ENCODE measurements at places on chromosomes 1 and 21. TPM values are rescaled to one million over a fixed set of nuclear protein-coding genes. Genes with fewer than 3 reads are reported as not detected.

PLA2G2D gene
- not detected for total RNA-seq

LCE2C gene
- not detected for total RNA-seq

OR2L13 gene
- not detected for total RNA-seq

GRCh38 chr1:84442256-84442655, 36.8 kb upstream of the RPF1 start:
- no peak for DNase-seq

DNA sequence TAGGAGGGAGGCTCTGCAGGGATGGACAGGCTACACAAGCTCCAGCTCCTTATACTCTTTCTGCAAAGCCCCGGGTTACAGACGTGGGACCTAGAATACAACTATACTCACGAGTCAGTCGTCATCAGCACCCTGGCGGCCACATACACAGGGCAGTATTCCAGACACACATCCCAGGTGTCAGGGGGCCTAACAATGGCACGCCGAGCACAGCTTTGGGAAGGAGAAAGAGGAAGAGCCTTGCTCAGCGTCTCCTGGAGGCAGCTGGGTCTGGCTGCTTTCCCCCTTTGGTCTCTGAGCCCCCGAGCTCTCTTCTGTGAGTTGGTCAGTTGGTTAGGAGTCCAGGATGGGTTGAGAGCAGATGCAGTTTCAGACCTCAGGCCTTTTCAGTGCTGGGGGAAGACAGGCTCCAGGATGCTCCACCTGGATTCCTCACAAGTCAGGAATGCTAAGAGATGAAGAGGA, 4.5 kb upstream of the POU3F1 start:
- DNase-seq: no peak

DNA sequence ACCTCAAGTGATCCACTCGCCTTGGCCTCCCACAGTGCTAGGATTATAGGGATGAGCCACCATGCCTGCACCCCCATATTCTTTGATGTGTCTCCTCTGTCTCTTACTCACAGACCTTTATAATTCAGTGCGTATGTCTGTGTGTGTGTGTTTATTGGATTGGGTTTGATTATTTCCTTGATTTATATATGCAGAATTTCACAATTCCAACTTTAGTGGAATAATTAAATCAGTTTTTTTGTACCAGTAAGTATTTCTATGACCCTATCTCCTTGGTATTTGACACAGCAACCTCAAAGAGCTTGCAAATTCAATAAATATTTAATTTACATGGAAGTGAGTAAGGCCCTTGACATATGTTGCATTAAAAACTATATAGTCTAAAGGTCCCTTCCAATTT, 333.9 kb upstream of the ADAMTS5 start:
- no peak for DNase-seq

GRCh38 chr21:44052830-44053226, 40.7 kb downstream of the TRAPPC10 start:
- DNase-seq: no peak
